ENCODE measurements at places on chromosomes 1 and 21.
A peak's percentile ranks its signal among the peaks of the same experiment; 100 is the strongest.

GRCh38 chr1:164748253-164748899 is 189.4 kb downstream of the PBX1 start:
- peak; percentile 98 for DNase-seq

GRCh38 chr1:6105763-6106162 is 60.1 kb downstream of the KCNAB2 start:
- DNase-seq, result no peak

- no peak for DNase-seq
Measured at GRCh38 chr1:206575894-206576737, 36.1 kb downstream of the EIF2D start.

DNA sequence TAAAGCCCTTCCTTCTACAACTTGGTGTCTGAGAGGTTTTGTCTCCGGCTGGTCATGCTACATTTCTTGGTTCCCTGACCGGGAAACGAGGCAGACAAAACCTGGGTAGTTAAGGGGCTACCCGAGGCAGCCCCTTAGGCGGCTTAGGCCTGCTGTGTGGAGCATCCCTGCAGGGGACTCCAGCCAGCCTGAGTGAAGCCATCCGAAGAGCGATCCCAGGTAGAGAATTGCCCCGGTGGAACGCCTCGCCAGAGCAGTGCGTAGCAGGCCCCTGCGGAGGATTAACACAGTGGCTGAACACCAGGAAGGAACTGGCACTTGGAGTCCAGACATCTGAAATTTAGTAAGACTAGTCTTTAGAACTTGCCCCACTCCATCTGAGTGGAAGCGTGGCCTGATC is 21.2 kb upstream of the MYOCOS start:
- no peak for DNase-seq

- peak; percentile 99 for DNase-seq
Measured at GRCh38 chr21:38289705-38290485, 33.1 kb downstream of the KCNJ15 start.

GRCh38 chr1:43214501-43215444 is 42.6 kb downstream of the CFAP57 start:
- no peak for DNase-seq

GRCh38 chr1:244450597-244451538 is 841 bp downstream of the ADSS2 start:
- no peak for DNase-seq

- no peak for DNase-seq
Measured at GRCh38 chr1:230992100-230992774, 13.3 kb downstream of the ARV1 start.

GRCh38 chr1:153800516-153800915 is 25.3 kb downstream of the SLC27A3 start:
- no peak for DNase-seq

- no peak for DNase-seq
Measured at GRCh38 chr1:164770131-164770529, 211.1 kb downstream of the PBX1 start.

GRCh38 chr1:1189111-1189510 is 15.4 kb downstream of the TTLL10 start:
- DNase-seq, result no peak

DNA sequence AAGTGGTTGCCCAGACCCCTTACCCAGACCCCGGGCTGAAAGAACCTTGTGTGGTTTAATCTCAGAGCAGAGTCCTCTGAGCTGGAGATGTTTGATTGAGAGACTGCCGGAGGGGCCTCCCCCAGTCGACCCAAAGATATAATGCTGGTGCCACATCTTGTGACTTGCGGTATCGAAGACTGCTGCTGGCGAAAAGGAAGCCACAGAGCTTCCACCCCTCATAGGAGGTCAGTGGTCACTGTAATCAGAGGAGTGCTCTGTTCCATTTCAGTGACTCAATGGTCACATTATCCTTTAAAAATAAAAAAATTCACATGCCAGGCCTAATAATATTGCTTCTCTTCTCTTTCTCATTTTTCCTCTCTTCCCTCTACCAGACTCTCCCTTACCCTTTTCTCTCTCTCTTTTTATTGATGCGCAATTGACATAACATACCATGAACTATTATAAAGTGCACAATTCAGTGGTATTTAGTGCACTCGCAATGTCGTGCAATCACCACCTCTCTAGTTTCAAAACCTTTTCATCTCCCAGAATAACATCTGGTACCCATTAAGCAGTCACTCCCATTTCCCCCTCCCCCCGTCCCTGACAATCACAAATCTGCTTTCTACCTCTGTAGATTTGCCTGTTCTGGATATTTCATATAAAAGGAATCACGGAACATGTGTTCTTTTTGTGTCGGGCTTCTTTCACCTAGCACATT is 52.6 kb upstream of the LYST start:
- DNase-seq, result no peak
